ENCODE measurements at places on chromosomes 2 and 18.

DNA sequence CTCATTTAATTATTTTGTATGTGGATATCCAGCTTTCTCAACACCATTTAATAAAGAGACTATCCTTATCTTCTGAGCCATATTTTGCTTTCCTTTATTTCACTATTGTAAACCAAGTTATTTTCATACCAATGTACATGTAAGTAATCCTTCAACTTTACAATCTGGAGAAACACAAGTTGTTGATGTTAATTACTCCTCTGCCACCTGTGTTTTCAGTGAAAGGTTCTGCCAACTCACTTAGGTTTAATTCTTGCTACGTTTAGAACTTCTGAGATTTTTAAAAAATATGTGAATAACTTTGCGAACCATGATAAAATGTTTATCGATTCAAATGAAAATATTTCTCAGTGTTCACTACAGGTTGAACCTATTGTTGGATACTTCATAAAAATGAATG is 244.4 kb downstream of the CDH7 start:
- DNase-seq: no peak

- no peak for DNase-seq
These were observed 30.6 kb upstream of the SH3RF3 start for GRCh38 chr2:109098251-109098920.

DNA sequence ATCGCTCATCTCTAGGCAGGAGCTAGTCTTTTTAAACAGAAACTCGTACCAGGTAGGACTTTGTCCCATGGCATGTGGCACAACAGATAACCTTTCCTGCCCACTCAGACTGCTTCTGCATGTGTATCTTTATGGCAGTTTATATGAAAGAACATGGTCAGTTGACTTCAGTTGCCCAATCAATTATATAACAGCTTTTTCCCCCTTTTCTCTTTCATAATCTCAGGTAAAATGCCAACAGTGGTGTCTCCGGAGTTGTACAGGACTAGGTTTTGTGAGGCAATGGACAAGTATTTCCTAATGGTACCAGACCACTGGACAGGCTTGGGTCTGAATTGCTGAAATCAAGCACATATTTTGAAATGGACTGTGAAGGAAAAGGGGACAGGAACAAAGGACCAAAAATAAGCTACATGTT is 51.6 kb upstream of the PTH2R start:
- DNase-seq: no peak

DNA sequence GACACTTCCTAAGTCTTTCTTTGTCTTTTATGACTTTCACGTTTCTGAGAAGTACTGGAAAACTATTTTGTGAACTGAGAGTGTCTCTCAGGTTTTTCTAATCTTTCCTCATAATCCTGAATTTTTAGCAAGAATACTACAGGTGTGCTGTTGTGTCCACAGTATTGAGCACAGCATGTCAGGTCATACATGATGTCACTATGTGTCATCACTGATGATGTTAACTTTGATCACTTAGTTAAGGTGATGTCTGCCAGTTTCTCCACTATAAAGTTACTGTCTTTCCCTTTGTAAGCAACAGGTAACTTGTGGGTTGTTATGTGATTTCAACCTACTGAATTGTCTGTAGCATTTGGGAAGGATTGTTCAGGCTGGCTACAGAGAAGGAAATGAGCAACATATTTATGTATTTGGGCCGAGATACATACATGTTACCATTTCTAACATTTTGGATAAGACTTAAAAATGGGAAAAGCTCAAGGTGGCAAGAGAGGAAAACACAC is 11.1 kb downstream of the MATN3 start:
- no peak for DNase-seq

DNA sequence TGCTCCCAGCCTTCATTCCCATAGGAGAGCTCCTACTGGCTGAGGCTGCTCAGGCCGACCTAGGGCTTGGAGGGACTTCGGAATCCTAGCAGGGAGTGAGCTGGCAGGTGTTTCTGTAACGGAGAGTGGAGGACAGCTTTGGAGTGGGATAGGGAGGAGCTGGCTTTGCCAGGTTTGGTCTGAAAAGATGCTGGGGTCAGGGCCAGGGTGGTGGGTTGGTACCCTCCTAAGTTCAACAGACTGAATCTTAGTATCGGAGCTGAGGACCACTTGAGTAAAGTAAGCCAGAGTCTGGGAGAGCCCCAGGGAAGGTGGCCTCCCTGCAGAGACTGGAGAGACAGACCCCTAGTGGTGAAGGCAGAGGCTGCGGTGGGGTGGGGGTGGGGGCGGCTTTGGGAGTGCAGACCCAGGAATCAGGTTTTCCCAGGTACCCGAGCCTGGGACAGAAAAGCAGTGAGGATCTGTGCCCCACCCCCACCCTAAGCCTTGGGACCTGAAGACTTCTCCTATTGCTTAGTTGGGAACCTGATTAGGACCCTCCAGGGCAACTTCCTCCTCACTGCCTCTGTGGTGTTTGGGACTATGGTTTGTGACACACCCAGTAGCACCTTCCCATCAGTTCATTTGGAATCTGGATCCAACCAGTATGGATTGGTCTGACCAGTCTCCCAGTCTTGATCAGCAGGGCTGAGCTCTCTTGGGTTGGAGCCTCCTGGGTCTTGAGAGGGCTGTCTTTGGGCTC is 3.0 kb downstream of the CNNM4 start:
- DNase-seq: no peak

- no peak for DNase-seq
These were observed 37.4 kb downstream of the KLHL29 start for GRCh38 chr2:23422089-23423061.

- DNase-seq: no peak
These were observed 322.1 kb upstream of the CHAC2 start for GRCh38 chr2:53445383-53446070.

DNA sequence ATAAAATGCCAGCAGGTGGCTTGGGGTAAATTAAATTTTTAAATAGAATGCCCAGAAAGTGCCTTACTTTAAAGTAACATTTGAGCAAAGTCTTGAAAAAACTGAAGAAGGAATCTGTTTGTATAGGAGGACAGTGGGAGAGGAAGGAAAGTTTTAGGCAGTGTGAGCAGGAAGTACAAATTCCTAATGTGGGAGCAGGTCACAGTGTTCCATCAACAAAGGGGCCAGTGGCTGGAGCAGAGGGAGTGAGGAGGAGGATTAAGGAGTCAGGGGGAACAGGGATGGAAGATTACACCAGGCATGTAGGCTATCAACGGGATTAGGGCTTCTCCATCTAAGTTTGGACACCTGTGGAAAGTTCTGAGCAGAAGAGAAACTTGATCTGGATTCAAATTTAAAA is 439.2 kb upstream of the REG3G start:
- no peak for DNase-seq

GRCh38 chr18:26215247-26215970 is 10.8 kb upstream of the TAF4B start:
- no peak for DNase-seq

- no peak for DNase-seq
These were observed 698.7 kb downstream of the TDRD15 start for GRCh38 chr2:21822505-21822904.

GRCh38 chr2:226738191-226738820 is 61.3 kb downstream of the IRS1 start:
- DNase-seq: no peak

Data from NCI-H187 (cell line).